EH (cell line): ENCODE measurements at places on chromosomes 6 and 20.

GRCh38 chr6:18489335-18489734, 102.2 kb downstream of the RNF144B start:
- no peak for DNase-seq

DNA sequence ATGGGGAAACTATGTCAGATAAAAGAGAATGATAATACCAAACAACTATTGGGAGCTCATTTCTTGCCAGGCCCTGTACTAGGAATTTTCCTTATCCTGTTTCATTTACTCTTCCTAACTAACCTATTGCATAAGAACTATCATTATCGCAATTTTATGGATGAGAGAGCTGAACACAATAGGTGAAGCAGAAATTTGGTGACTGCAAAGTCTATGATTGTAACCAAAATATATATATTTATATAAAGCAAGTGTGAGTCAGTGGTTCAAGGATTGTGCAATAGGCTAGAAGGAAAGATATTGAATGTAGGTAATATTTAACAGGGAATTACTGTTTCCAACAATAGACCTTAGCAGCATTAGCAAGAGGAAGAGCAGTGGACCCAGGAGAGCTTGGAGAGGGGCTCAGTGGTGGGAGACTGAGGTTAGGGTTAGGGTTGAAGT, 181.1 kb upstream of the TENT5A start:
- no peak for DNase-seq

DNA sequence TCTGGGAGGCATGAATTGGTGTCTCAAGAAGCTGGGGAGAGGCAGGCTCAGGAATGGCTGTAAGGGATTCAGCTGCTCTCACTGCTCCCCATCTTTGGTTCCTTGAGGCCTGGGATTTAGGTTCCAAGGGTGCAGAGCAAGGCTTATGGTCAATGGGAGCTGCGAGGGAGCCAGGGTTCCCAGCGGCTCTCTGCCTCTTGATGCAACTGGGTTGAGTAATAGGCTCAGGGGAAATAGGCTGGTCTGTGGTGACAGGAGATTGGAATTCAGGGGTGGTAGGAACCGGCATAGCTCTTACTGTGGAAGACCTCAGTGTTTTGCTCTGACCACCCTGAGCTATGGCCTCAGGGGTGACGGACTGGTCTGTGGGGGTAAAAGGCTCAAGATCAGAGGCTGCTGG, 13.0 kb upstream of the NRM start:
- DNase-seq, result no peak

DNA sequence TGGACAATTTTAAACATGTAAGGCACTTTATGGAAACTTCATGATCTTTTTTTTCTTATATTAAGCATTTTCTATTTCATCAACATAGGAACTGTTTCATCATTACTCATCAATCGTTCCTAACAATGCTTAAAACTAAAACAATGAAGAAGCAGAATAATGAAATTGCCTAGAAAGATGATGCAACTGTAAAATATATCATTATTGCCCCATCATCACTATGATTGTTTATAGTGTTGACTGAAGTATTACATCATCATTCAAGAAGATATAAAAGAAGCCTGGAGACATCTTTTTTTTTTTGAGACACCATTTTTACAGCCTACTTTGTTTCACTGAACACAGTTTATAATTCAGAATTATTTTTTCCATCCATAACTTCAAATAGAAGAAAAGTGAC, 147.2 kb downstream of the TRDN start:
- no peak for DNase-seq

GRCh38 chr6:144316862-144317195, 31.7 kb downstream of the UTRN start:
- DNase-seq, result no peak

- DNase-seq, result no peak
These were observed 24.5 kb upstream of the CARMIL1 start for GRCh38 chr6:25254671-25255070.

GRCh38 chr6:107045826-107046675, 18.1 kb downstream of the MTRES1 start:
- DNase-seq, result no peak

- no peak for DNase-seq
These were observed 6.7 kb downstream of the RGS19 start for GRCh38 chr20:64072498-64073063.

- DNase-seq, result no peak
These were observed 205.3 kb downstream of the PRL start for GRCh38 chr6:22091424-22091948.

DNA sequence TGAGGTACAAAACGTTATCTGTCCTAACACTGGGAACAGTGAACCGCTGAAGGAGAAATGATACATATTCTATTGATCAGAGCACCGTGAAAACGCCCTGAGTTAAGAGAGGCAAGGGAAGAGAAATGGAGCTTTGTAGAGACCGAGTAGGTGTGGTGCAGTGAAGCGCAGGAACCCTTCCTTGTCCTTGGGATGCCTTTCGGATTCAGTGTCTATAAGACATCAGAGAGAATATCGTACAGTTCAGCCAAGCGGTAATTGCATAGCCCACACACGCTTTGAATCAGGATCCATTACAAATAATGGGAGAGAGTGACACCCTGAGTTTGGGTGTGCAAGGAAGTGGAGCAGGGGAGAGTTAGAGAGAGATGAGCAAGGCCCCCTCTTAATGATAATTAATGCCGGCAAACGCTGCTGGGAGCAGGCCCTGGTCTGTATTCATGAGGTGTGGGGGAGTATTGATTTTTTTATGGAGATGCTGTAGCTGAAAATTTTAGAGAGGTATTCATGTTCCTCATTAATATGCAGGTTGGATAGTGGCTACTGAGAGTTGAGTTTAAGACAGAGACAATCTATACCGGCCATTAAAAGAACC, 20.7 kb downstream of the NOX3 start:
- DNase-seq, result no peak

DNA sequence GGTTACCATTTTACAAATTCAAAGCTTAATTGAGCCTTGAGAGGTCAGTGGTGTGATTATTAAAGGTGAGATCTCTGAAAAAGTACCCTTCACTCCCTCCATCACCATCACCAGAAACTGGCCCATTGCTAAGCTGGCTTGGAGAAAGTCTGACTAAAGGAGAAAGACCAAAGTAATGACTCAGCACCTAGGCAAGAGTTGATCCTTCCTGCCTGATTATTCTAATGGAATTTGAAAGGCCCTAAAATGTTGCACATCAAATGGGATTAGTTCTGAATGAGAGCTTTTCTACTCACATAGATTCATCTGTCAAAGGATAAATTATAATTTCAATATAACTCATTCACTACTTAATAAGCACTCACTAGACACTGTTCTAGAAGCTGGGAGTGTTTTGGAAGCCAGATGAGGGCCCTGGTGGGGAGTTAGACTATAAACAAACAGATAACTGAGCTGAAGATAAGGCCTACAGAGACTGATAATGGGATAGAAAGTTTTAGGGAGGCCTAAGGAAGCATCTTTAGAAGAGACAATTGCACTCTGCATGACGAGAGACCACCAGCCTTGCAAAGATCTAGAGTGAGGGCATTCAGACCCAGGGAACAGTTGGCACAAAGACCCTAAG, 366.7 kb downstream of the SYNE1 start:
- peak; percentile 68 for DNase-seq

DNA sequence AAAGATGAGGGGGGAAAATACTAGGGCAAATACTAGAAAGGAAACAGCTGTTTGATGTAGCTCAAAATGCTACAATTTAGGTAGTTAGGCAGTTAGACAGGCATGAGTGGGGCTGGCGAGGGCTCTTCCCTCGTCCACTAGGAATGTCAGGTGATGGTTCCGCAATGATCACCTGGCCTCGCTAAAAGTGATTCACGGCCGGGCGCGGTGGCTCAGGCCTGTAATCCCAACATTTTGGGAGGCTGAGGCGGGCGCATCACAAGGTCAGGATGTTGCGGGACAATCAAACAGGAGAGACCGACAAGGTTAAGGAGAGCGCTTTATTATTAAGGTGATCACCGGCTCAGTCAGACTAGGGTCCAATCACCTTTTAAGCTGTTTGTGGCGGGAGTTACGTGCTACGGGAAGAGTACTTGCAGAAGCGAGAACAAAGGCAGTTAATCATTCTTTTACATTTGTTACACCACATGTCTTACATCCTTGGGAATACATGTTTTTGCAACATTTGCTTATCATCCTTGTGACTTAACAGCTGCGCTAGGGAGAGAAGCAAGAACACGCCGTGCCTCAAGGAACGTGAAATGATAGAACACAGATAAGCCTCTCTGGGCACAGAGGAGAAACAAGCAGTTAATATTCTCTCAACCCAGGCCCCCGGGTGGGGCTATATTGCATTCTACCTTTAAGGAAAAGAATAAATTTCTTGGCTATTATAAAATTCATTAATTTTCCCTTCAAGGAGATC, 1025.4 kb downstream of the EYS start:
- no peak for DNase-seq

- peak; percentile 11 for DNase-seq
These were observed 44.5 kb upstream of the ALDH8A1 start for GRCh38 chr6:134994431-134994830.

DNA sequence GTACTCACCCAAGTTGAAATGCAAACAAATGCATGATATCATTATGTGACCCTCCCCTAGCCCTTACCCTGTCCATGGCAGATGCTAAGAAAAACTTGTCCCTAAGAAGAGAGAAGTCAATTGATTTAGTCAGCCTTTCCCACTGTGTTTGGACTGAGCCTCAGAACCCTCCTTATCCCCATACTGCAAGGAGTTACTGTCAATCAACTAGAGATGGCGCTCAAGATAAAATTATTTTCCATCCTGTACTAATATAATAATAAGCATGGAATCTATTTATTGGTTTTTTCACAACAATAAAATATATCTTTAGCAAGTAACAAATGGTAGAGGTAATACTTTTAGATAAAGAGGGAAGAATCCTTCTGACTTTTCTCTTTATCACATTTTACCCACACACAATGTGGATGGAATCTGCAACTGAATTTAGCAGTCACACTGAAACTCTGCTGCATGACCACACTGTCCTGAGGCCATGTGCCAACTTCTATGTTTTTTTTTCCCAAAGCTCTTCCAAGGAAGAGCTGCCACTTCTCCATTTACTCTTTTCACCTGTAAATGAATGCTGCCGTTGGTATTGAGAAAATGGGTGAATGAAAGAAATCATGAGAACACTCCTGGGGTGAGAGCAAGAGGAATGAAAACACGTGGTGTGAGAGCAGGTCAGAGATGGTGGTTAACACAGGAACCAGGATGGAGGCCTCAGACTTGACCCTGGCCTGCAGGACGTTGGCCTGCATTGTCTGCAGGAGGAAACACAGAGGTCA, 10.5 kb downstream of the NT5E start:
- peak; percentile 48 for DNase-seq

DNA sequence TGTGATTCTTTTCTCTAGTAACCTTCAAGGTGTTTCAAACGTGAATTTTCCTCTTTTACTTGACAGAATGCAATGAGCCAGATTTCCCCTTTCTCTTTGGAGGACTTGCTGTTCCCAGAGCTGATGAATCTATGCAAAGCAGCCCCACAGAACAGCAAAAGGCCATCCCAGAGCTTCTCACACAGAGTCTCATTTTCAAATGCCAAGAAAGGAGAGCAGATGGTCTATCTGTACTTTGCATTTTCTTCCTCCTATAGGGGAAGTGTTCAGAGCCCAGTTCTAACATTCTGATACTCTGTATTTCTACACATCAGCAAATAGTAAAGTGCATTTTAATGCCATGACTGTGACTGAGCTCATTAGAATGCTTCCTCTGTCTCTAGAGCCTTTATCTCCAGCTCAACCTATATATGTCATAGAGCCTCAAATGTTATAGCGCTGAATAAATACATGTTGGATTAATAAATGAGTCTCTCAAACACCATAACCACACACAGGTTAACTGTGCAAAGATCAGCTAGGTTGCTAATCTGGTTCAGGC, 81.8 kb upstream of the EYA4 start:
- no peak for DNase-seq

GRCh38 chr6:14658886-14659561, 541.5 kb downstream of the CD83 start:
- peak; percentile 89 for DNase-seq

- DNase-seq, result no peak
These were observed 206.9 kb downstream of the TFAP2C start for GRCh38 chr20:56835829-56836550.

DNA sequence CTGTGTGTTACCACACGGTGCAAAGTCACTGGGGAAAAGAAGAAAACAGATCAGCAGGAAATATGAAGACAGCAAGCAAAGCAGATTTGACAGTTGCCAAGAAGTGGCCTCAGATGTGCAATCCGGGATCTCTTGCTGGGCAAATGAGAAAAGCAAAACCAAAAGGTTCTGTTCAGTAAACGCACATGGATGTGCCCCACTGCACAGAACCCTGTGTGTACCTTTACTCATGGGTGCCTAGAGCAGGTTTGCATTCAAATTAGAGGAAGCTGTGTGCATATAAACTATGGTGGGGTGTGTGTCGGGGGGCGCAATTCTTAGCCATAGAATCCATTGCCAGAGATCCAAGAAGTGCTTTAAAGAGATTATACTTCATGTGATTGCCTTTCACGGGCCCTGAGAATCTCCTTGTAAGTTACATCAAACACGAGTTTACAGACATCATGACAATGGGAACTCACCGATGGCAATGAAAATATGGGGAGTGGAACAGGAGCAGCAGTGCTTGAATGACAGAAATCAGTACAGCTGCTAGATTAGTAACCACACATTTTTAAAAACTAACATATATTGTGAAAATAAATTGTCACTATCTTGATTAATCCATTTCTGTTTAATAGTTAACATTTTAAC, 154.3 kb downstream of the ADGRG6 start:
- DNase-seq, result no peak

- no peak for DNase-seq
These were observed 102.7 kb upstream of the BMP5 start for GRCh38 chr6:55977959-55978665.

DNA sequence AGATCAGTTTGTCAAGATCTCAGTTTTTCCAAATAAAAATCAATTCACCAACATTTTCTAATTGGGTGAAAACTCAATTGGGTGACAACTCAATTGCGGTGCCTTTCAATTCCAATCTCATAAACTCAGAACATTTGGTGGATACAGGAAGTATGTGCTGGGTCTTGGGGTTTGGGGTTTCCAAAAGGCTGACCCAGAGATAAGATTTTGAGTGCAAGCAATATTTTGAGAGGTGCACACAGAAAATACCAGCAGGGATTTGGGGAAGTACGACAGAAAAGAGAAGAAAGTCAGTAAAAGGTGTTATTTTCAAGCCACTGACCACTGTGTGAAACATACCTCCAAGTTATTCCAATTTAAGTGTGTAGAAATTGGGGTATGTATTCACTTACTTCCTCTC, 258.0 kb downstream of the PHACTR1 start:
- DNase-seq, result no peak

- DNase-seq, result no peak
These were observed 32.7 kb upstream of the CCND3 start for GRCh38 chr6:41974281-41974825.

- DNase-seq, result peak; percentile 82
These were observed 344.8 kb downstream of the THBS2 start for GRCh38 chr6:168908887-168909286.

DNA sequence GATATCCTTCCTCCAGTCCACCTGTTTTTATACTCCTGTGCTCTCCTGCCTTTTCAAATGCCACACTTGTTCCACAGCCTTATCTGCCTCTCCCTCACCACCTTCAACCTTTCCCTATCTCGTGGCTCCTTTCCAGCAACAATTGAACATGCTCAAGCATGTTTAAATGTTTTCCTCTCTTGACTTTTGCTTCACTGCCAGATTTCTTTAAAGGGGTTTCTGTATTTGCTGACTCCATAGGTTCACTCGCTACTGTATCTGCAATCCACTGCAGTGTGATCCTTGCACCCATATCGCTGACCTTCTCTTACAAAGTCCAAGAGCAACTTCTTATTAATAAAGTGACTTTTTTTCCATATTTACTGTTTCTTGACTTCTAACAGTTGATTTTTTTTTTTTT, 11.2 kb upstream of the GMNN start:
- no peak for DNase-seq
